ENCODE measurements at places on chromosomes 12 and 14. TPM values are rescaled to one million over a fixed set of nuclear protein-coding genes. Genes with fewer than 3 reads are reported as not detected.

SERPINA5 gene
- total RNA-seq: 0.33 TPM

KCNC2 gene
- not detected for total RNA-seq

PAN2 gene
- total RNA-seq: 30.9 TPM

RTL1 gene
- total RNA-seq: not detected

SLC6A12 gene
- total RNA-seq: not detected

Measured in smooth muscle cell of the pulmonary artery (primary cell).